Effector CD4-positive, alpha-beta T cell (primary cell): ENCODE measurements at places on chromosomes 3 and 15.

GRCh38 chr3:74920721-74921350 lies 306.4 kb upstream of the CNTN3 start:
- no peak for DNase-seq

DNA sequence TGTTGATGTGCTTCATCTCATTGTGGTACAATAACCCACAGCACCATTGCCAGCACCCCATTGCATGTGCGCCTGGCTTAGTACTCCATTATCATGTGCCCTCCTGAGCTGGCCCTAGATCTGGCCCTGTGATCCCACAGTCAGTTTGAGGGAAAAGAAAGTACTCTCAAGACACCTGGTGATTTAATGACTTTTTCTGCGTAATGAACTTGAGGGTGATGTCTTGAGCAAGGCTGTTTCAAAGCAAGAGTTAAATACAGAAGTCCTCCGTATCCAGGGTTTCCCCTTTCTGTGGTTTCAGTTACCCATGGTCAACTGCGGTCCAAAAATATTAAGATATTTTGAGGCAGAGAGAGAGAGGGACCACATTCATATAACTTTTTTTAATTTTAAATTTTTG lies 16.3 kb downstream of the C3orf20 start:
- DNase-seq: no peak

- DNase-seq: no peak
These were observed 330.2 kb downstream of the EPHB1 start for GRCh38 chr3:135125171-135125801.

- DNase-seq: no peak
These were observed 114.1 kb upstream of the TPM1 start for GRCh38 chr15:62928242-62928999.

DNA sequence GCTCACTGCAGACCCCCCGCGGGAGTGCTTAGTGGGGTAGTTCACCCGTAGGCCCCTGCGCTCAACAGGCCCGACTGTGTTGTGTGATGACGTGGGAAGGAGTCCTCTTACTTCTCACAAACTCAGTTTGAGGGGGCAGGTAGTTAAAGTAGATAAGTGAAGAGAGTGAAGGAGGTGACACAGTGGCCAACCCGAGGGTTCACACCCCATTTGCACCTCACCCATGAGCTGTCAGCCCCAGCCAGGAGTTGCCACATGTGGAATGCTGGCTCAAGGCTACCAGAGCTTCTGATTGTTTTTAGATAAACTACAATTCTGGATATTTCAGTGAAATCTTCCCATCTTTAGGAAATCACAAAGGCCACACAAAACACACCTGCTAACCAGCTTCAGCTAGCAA lies 64.1 kb upstream of the ABHD17C start:
- no peak for DNase-seq

GRCh38 chr15:35987056-35987455 lies 441.1 kb upstream of the DPH6 start:
- DNase-seq: no peak

DNA sequence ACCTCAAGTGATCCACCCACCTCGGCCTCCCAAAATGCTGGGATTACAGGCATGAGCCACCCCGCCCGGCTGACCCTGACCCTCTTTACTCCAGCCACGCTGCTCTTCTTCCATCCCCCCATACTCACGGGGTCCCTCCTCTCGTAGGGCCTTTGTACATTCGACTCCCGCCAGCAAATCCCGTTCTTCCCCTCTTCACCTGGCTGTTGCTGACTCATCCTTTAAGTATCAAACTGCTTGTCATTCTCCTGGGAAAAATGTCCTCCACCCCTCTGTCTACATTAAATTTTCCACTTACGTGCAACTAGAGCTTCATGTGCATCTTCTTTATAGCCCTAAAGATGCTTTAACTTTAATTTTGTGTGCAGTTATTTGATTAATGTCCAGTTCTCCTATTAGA lies 203.1 kb downstream of the OPA1 start:
- DNase-seq: no peak

GRCh38 chr3:62965311-62965710 lies 90.1 kb upstream of the CADPS start:
- no peak for DNase-seq

DNA sequence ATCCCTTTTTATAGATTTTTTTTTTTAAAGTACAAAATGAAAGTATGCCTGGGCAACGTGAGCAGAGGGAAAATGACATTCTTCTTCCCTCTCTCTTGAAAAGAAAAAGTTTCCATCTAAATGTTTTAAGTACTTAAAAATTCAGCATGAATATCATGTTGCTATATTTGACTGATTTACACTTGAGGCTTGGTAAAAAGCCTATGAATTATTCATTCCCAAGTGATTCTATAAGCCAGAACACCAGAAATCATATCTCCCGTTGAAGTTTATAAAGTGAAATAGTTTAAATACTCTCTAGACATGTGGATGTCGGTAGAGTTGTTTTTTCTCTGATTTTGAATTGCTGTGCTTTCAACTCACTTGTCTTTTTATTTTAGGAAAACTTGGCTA lies 276.2 kb upstream of the RARB start:
- no peak for DNase-seq

DNA sequence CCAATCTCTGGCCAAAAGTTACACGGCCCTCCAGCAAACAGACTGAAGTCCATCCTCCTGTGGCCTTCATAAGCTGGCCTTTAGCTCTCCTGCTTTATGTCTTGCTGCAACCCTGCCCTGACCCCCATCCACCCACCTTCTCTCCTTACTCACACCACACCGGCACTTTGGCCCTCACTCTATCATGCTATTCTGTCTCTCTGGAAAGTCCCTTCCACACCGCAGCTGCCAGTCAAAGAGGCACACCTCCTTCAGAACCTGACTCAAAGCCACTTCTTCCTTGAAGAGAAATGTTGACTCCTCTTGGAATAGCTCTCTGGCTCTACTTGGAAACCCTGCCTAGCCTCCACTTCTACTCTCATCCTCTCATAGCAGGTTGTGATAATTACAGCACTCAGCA lies 4.5 kb downstream of the GPR156 start:
- DNase-seq: no peak

GRCh38 chr3:184496933-184497332 lies 64.7 kb upstream of the EPHB3 start:
- no peak for DNase-seq

DNA sequence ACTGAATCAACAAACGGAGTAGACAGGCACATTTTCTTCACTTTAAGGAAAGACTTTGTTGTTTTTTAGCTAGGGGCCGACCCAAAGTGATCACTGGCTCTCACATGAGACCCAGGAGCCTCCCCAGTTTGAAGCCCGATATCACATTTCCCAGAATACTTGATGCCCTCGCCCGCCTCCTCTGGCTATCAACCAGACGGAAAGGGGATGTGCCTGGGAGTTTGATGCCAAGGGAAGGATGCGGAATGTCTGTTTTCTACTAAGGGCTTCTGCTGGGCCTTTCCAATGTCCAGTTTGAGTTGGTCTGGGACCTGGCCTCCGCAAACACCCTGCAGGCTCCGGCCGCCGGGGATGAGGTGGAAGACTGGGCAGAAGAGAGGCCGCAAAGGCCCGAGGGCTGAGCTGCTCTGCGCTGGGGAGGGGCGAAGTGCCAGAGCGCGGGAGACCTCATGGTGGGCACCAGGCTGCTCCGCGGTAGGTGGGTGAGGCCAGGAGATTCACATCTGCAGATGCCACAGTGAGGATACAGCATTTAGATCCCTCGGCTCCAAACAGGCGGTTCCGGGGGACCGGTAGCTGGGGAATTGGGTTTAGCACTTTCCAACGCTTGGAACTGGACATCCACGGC lies 491 bp upstream of the ZNF774 start:
- no peak for DNase-seq

- DNase-seq: no peak
These were observed 158.4 kb upstream of the TPRG1 start for GRCh38 chr3:189013224-189013888.

- no peak for DNase-seq
These were observed 1.6 kb upstream of the DNAJB8 start for GRCh38 chr3:128468285-128468790.

DNA sequence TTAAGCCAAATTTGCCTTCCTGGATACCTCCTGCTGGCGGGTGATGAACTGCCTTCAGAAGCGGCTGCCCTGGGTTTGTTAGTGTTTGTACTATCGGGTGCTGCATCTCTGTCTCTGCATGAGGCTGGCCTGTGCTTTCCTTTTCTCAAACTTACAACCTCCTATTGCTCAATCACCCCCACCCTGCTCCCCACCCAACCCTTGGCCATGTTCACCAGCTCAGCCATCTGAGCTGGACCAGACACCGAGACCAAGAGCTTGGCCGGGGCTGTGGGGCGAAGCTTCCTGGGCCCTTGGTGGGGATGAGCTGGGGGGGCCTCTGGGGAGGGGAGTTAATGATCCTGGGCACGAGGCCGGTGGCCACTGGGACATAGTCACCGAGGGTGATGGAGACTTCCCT lies 16.8 kb upstream of the FBLN2 start:
- DNase-seq: no peak

- DNase-seq: no peak
These were observed 983.7 kb downstream of the MCTP2 start for GRCh38 chr15:95215017-95215416.

DNA sequence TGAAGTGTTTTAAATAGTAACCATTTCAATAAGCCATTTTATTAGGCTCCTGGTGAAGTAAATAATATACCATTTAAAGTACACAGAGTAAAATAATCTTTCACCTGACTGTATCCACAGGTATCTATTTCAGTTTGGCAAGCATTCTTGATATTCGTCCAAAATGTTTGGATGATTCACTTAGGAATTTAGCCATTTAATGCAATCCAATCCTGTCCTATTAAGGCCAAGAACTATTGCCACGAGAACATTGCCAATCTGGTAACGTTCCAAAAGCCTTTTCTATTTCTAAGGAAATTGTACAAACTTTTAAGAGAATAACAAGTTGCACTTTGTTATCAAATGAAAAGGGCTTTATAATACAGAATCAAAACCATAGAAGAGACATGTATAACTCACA lies 209.8 kb upstream of the THRB start:
- DNase-seq: no peak

DNA sequence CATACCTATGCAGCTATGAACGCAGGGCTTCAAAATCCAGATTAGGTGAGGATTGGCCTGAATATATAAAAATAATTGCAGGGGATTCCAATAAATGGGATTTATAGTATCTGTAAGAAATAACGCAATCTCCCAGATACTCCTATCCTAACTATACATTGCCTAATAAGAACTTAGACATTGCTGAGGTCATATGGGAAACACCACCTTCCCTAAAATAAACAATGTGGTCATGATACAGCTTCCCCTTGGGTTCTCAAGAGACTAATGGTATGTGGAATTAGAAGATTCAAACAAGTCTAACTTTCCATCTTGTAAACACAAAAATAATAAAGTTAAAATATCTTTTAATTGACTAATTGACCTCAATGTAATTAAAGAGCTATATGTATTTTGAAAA lies 28.2 kb downstream of the UBE3A start:
- no peak for DNase-seq

DNA sequence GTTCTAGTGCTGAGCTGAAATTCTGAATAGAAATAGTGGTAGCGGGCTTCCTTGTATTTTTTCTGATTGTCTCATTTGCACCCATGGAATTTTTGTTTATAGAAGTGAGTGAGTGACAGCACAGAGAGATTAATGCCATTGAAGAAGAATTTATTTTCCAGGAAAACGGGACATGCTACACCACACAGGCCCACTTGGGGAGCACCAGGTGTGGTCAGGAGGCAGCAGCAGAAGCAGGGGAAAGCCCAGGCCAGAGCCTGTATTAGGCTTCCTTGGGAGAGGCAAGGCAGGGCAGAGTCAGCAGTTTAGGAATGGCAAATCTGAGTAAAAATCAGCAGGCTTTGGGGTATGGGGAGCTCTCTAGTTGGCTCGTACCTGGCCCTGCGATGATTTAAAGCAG lies 88.4 kb upstream of the ATP11B start:
- DNase-seq: no peak

DNA sequence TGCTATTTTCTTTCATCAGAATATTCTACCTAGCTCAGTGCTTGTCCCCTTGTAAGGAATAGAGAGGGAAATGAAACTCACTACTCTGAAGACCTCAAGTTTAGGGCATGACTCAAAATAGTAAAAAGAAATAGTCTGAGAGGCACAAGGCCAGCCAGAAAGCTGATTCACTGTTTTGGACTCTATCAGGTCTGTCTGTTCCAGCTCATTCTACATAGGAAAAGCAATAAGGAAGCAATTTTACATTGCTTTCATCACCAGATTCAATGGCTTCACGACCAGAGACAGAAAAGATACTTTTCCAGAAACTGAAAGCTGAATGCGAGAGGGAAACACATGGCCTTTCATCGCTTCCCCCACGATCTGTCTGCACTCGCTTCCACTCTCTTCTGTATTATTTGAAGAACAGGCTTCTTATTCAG lies 276.0 kb downstream of the GBE1 start:
- DNase-seq: no peak

GRCh38 chr15:60854858-60855564 lies 374.1 kb downstream of the RORA start:
- DNase-seq: no peak

DNA sequence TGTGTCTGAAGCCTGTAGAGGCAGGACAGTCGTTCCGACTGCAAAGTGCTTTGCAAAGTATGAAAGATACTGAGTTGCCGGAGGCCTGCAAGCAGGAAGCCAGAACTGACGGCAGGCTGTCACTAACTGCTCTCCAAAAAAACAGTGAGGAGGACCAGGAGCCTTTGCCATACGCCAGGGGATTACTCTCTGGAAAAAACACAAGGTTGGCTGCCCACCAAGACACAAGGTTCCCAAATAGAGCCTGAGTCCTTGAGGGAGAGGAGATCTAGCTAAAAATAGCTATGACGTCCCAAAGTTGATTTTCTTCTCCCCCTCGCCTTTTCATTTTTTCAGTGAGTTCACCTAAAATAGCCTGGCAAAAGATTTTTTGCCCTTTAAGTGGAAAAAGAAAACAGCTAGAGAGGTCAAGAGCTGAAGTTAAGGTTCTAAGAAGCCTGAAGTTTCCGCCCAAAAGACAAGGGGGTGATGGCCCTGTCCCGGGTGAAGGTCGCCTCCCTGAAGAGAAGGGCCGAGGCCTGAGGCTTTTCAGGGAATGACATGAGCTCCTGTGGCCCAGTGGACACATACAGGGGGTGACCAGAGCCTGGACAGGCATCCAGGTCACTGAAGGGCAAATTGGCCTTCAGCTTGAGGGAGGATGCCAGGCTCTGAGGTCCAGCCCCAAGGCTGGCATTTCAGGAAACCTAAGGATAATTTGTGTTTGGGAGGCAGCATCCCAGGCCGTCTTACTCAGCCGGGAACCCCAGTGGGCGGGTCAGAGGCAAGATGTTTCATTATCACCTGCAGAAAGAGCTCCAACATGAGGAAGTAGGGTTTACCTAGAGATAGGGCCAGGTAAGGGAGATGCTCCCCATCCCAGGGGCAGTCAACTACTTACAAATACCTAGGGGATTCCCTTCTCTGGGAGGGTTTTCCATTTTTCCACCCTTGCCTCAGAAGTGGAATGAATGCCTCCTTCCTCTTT lies 44.9 kb upstream of the DGKG start:
- no peak for DNase-seq

DNA sequence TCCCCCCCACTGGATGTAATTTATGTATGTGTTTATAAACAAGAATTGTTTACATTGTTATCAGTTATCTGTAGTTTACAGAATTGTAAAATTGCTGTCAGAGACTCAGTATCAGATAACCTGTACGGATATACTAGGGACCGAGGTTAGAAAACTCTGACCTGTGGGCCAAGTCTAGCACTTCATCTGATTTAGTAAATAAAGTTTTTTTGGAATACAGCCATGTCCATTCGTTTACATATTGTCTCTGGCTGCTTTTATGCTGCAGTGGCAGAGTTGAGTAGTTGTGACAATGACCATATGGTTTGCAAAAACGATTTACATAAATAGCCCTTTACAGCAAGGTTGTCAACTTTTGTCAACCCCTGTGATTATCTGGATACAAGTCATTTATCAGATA lies 52.6 kb downstream of the LRRC28 start:
- DNase-seq: no peak
